NCI-H187 treated with DMSO at 0.1 percent for 48 hours (cell line): ENCODE measurements at places on chromosomes 2 and 18.

DNA sequence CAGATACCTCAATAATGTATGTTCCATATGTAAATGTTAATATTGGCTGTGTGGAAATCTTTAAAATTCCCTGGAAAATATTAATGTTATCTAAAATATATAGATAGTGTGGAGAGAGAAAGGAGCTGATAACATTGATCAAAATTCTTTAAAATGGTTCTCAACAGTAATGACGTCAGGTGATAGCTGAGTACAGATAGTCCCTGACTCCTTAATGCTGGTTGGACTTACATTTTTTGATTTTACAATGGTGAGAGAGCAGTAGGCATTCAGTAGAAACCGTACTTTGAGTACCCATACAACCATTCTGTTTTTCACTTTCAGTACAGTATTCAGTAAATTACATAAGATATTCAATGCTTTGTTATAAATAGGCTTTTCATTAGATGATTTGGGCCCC, 146.6 kb downstream of the GALNT3 start:
- DNase-seq = no peak

GRCh38 chr18:74951165-74951760, 257.7 kb downstream of the PTGR3 start:
- DNase-seq = no peak

GRCh38 chr2:73611867-73612266, 30.4 kb downstream of the NAT8 start:
- no peak for DNase-seq

GRCh38 chr2:43105586-43106558, 120.5 kb downstream of the ZFP36L2 start:
- DNase-seq = no peak

- no peak for DNase-seq
These were observed 63.9 kb downstream of the PRKRA start for GRCh38 chr2:178386986-178387597.

- no peak for DNase-seq
These were observed 8.2 kb upstream of the SMARCAL1 start for GRCh38 chr2:216404010-216404618.

DNA sequence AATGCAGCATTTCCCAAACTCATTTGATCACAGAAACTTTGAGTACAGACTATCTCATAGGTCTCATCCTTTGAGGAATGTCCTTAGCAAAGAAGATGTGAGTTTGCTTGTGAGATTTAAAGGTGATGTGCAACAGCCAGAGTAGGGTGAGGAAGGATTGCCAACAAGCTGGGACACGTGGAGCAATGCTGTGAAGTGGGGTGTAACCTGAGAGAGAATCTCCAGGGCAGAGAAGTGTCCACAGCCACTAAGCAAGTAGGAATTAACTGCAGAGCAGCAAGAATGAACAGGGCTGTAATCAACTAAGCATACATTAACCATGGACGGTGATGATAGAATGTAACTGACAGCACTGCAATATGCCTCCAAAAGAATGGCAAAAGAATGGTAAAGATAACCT, 469.9 kb upstream of the NRP2 start:
- no peak for DNase-seq

GRCh38 chr2:139175510-139175909, 395.3 kb upstream of the NXPH2 start:
- DNase-seq = no peak

DNA sequence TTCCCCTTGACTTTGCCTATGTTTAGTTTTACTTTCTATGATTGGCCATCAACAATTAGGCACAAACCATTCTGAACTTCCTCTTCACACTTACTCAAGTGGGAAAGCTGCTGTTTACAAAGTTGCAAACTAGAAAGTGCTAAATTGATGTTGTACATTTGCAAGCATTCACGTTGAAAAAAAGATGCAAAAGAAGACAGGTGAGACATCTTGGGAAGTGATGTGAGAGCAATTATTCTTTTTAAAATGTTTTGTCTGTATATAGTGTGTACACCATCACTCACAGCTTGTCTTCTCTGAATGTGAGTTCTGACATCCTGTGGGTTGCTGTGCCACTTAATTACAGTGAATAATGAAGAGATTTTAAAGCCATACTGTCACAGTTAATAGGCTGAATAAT, 874.1 kb upstream of the LRATD1 start:
- no peak for DNase-seq

DNA sequence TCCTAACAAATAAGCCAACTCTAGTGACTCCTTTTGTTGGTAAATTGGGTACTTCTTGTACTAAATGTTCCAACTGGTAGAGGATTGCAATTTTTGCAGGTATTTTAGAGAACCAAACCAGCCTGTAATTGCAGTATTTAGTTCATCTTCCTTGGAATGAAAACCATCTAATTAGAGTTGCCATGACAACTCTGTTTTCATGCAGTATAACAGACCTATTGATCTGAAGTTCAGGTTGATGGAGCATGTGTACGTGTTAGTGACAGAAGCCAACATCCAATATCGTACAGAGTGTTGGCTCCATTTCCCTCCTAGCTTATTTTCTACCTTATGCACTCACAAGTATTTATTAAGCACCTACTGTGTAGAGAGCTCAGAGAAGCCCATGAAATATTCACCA, 176.3 kb upstream of the FOSL2 start:
- DNase-seq = no peak
